ENCODE measurements at places on chromosomes 5 and 9.
A peak's percentile ranks its signal among the peaks of the same experiment; 100 is the strongest.

DNA sequence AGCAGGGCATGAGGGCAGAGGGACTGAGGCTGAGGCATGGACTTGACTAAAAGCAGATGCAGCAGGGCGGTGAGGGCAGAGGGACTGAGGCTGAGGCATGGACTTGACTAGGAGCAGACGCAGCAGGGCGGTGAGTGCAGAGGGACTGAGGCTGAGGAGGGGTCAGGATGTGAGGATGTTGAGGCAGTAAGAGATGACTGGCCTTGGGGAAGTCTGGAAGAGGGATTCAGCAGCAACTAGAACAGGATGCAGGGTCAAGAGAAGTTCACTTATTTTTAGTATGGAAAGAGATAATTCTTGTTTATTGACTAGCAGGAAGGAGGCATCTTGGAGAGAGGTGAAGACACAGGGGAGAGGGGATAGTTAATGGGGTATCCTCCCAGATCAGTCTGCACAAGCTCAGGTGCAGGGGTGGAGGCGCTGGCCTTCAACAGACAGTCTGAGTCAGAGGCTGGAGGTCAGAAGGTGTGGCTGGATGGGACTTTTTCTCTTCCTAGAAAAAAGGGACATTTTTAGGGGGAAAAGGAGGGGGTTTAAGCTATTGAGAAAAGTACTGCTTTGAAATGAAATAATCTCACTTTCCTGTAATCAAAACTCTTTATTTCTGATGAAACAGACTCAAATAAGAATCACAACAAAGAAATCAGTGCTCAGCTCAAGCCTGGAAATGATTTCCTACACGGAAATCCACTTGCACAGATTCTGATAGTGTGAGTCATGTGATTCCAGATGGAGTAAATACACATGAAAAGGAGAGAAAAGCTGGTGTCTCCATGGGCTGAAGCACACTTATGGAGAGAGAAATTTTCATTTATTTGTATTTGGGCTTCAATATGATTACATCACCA, 130.9 kb downstream of the PALM2AKAP2 start:
- DNase-seq = no peak

- no peak for DNase-seq
Measured at GRCh38 chr5:172342918-172343317, 59.4 kb upstream of the UBTD2 start.

- no peak for DNase-seq
Measured at GRCh38 chr5:158039911-158040347, 181.0 kb upstream of the CLINT1 start.

DNA sequence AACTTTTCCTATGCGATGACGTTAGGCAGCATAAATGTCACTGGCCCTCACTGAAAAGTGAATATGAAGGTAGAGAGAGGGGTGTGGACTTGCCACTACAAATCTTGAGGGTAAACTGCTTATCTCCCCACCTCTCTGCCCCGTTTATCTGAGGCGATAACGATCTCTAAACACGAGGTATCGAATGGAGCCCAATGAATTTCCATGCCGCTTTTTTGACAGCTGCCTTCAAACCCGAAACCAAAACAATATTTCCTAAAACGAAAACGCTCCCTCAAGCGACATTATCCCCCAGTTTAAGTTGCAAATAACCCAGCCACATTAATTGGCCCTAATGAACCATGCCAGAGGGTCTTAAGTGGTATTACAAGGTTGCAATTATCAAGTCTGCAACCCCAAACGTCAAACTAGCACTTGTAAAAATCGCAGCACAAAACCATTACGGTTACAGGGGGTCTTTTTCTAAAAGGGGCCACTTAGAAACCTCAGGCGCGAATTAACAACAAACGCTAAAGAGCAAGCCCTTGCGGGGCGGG, 1.4 kb downstream of the NR3C1 start:
- no peak for DNase-seq

GRCh38 chr9:38360839-38361472, 31.5 kb upstream of the ALDH1B1 start:
- no peak for DNase-seq

DNA sequence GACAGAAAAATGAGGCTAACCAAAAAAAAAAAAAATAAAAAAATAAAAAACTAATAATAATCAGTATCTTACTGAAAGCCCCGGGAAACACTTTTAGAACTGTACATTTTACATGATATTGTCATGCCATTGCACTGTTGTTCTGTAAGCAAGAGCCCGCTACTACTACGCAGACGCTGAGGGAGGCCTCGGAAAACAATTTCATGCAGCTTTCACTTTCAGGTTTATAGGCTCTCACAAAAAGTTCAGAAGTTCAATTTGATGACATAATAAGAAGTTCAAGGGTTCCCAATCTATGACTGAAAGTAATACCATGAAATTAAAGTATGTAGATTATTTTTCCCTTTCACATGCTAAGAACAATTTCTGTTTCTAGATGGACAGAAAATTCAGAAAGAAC, 318.3 kb upstream of the ITGA1 start:
- DNase-seq = no peak

GRCh38 chr5:37668524-37669047, 171.3 kb downstream of the GDNF start:
- DNase-seq = no peak

DNA sequence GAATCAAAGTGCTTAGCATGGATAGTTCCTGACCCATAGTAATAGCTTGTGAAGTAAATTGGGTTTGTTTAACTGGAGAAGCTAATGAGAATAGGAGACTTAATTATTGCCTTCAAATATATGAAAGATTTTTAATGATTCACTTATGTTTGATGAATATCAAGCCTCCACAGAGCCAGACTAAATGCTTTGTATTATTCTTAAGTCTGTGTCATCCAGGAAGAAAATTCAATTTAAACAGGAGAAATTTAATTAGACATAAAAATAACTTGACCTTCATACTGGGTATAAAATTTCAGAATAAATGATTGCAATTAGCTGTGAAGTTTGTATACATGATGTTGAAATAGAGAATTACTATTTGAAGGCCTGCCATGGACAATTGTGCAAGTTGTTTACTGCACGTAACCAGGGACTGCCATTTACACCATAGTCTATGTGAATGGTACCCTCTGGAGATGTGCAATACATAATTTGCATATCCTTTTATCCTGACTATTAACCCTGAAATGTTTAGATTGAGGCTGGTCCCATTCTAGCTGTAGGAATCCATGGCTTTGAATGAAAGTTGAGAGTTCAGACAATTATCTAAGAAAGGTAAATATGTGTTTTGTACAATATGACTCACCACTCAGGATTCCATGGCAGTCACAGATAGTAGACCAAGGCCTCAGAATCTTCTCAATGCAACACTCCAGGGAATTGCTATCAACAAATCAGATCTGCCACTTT, 133.5 kb upstream of the IL12B start:
- DNase-seq = no peak

GRCh38 chr5:107812570-107813141, 141.9 kb upstream of the EFNA5 start:
- DNase-seq = no peak

- DNase-seq = no peak
Measured at GRCh38 chr5:171595801-171596231, 176.4 kb downstream of the FGF18 start.

DNA sequence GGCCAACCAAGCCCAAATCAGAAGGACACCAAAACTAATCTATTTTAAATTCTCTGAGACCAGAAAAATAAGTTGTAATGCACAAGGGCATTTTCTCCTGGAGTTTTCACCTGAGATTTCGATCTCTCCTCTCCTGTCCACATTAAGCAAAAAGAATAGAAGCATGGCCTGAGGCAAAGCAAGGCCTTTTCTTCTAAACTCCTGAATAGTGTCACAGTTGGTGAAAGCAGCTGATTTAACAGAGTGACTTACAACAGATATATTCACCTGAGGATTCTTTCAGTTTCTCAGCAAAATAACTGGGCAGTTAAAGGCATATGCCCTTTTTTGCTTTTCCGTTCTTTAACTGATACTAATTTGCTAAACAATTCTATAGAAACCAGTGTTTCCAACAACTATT, 547.7 kb downstream of the EFNA5 start:
- no peak for DNase-seq

GRCh38 chr5:96896276-96896675, 20.0 kb downstream of the ERAP2 start:
- DNase-seq = peak; percentile 29

- no peak for DNase-seq
Measured at GRCh38 chr5:175092691-175093090, 351.3 kb downstream of the DRD1 start.

- no peak for DNase-seq
Measured at GRCh38 chr5:170633235-170634081, 129.6 kb downstream of the KCNIP1 start.

- DNase-seq = no peak
Measured at GRCh38 chr5:37932450-37932849, 92.6 kb upstream of the GDNF start.

DNA sequence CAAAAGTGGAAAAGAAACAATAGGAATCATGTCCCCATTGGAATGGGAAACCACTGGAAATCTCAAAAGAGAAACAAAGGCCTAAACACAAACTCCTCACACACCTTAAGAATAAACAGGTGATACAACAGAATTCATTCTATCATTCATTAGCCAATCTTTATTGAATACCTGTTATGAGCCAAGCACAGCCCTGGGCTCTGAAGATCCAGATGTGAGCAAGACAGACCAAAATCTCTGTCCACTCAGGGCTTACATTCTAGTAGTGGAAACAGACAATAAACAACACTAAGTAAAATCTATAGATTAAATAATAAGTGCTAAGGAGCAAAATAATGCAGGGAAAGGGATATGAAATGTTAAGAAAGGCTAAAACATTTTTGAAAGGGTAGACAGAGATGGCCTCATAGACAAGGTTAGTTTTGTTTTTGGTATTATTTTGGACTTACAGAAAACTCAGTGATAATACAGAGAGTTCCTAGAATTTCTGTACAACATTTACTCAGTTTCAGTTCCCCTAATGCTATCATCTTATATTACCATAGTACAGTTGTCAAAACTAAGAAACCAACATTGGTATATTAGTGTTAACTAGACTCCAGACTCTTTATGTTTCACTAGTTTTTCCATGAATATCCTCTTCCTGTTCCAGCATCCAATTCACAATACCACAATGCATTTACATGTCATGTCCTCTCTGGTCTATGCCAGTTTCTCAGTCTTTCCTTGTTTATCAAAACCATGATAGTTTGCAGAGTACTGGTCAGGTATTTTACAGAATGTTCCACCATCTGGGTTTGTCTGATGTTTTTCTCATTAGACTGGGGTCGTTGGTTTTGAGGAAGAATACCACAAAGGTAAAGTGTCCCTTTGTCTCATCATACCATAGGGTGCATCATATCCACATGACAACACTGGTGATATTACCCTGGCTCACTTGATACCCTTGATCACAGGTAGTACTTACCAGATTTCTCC, 103.7 kb downstream of the SIL1 start:
- DNase-seq = no peak

DNA sequence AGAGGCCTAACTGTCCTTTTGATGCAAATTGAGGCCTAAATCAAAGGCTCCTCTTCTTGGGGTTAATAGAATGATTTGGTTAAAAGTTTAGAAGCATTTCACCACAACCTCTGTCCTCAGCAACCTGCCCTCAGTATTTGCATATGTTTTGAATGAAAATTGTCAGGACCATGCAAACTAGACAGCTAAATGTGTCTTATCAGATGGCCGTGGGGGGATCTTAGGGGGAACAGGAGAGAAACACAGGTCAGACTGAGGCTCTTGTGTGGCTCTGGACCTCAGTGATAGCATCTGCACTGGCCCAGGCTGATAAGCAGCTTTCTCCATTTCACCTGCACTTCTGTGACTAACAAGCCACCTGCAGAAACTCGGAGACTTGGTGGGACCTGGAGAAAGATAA, 49.0 kb downstream of the FOXI1 start:
- DNase-seq = no peak

GRCh38 chr9:102518324-102518723, 476.8 kb upstream of the CYLC2 start:
- DNase-seq = no peak

DNA sequence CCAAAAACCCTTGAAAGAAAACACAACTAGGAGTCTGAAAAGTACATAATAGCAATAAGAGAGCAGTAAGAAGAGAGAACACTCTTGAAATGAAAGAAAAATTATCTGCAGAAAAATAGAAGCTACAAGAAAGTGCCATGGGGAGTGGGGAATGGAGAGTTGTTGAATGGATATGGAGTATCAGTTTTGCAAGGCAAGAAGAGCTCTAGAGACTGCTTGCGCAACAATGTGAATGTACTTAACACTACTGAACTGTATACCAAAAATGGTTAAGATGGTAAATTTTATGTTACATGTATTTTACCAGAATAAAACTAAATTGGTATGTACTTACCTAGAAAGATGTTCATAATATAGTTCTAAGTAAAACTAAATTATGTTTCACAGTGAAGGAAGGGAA, 54.8 kb upstream of the RASGRF2 start:
- DNase-seq = no peak

DNA sequence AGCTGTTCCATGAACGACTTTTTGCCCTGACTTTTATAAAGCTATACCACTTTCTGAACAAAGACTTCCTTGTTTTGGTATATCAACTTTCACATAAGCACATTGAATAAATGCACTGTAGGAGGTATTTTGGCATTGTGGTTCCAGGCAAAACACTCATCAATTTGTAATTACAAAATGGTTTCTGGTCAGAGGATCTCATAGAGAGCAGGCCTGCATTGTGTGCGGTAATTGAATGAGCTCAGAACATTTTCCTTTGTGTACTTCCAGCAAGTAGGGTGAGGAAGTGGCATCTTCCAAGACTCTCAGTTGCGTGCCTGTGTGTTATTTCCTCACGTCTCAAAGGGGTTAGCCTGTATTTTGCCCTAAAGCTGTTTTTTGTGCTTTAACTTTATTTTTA, 89.2 kb downstream of the PDE6A start:
- no peak for DNase-seq

DNA sequence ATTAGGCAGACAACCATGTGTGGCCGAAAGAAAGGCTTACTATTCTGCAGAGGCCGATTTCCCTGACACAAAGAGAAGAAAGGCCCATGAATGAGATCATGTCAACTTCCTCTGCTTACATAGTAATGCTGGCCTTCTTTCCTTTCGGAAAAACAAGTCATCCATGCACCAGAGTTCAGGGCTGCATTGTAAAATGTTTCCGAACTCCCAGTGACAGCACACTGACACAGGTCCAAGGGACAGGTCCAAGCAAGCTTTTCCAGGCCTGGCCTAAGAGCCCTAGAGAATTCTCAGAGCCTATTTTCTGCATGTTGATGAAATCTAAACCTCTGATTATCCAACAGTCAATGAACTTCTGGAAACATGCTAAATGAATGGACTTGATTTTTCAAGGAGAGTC, 140.9 kb downstream of the ZNF608 start:
- DNase-seq = no peak

DNA sequence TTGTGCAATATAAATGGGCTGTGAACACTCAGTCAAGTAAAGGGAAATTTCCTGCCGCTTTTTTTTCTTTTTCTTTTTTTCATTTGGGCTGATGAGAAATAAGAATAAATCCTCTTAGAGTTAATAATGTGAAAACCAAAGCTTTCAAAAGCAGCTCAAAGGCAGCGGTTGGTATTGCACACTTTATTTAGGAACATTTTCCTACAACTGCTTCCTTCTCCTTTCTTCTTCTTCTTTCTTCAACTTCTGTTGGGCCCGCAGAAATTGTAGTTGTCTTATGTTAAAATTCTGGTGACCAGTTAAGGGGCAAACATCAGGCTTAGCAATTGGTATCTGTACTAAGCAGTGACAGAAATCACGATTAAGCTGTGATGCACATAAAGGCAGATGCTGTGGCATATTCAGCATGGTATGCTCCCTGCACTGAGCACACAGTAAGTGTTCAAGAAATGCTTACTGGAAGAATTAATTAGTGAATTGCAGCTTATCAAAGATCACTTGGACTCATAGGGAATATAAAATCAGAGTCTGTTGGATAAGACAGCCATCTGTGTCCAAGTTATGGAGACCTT, 85.4 kb downstream of the ANKRD55 start:
- no peak for DNase-seq

- DNase-seq = no peak
Measured at GRCh38 chr5:176769911-176770310, 40.4 kb upstream of the UNC5A start.

Data from stimulated activated CD4-positive, alpha-beta T cell treated with anti-CD3 and anti-CD28 coated beads, Interleukin-12 subunit alpha, Interleukin-12 subunit beta, amount 100 ng/mL, for 48 hours (primary cell).